ENCODE measurements at places on chromosomes 5 and 9. TPM values are rescaled to one million over a fixed set of nuclear protein-coding genes. Genes with fewer than 3 reads are reported as not detected.

PHF2 gene
- 16.2 TPM for total RNA-seq

HSPB3 gene
- not detected for total RNA-seq

KCNN2 gene
- not detected for total RNA-seq

ZNF454 gene
- total RNA-seq = not detected

PRXL2C gene
- 10.0 TPM for total RNA-seq

MARVELD2 gene
- total RNA-seq = 0.40 TPM

DNA sequence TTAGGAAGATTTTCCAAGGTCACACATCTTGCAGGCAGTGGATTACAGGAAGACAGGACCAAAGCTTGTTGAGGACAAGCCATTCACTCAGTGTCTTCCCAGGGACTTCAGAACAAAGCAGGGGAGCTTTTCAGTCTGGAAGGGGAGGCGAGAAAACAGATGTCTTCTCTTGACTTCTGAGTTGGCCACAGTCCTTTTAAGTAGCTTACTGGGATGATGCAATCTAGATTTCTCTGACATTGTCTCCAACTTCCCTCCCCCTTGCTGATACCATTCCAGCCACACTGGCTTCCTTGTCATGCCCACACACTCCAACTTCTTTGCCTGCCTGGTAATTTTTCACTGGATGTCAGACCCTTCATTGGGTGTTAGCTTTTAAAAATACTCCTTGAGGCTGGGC, 174.2 kb upstream of the TBC1D2 start:
- no peak for DNase-seq

GRCh38 chr9:90508940-90509339, 133.7 kb downstream of the DIRAS2 start:
- no peak for DNase-seq

DNA sequence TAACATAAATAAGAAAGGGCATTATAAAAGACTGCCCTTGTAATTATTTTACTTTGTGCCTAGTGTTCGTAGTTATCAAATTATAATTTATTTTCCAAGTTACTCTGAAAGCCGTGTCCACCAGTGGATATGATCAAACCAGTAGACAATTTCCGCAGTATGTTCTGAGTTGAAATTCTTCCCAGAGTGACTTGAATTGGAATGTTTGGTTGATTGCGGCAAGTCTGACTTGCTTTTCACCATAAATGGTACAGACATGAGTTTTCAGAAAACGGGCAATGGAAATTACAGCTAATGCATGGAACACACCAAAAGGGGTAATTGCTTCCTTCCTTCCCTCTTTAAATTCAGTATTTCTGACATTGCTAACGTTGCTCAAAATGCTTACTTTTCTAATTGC, 56.6 kb downstream of the CHSY3 start:
- DNase-seq = no peak

GRCh38 chr5:17482790-17483189, 15.2 kb upstream of the TAF11L2 start:
- no peak for DNase-seq

- DNase-seq = no peak
Measured at GRCh38 chr5:51644976-51645375, 261.7 kb downstream of the ISL1 start.

GRCh38 chr9:3027210-3027609, 183.3 kb upstream of the PUM3 start:
- DNase-seq = no peak

GRCh38 chr5:101686536-101687157, 609.4 kb downstream of the SLCO4C1 start:
- no peak for DNase-seq

DNA sequence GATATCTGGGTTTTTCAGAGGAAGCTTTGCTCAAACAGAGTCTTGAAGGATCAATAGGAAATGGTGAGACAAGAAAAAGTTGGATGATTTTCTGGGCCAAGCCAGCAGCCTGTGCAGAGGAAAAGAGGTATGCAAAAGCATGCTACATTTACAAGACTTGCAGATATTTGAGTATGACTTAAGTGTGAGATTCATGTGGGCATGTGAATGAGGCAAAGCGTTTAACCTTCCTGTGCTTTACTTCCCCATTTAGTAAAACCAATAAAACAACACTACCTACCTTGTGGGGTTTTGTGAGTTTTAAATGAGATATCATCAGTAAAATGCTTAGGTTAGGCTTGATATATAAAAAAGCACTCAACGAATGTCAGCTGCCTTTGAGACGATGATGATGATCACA, 58.1 kb downstream of the PIP5K1B start:
- no peak for DNase-seq

DNA sequence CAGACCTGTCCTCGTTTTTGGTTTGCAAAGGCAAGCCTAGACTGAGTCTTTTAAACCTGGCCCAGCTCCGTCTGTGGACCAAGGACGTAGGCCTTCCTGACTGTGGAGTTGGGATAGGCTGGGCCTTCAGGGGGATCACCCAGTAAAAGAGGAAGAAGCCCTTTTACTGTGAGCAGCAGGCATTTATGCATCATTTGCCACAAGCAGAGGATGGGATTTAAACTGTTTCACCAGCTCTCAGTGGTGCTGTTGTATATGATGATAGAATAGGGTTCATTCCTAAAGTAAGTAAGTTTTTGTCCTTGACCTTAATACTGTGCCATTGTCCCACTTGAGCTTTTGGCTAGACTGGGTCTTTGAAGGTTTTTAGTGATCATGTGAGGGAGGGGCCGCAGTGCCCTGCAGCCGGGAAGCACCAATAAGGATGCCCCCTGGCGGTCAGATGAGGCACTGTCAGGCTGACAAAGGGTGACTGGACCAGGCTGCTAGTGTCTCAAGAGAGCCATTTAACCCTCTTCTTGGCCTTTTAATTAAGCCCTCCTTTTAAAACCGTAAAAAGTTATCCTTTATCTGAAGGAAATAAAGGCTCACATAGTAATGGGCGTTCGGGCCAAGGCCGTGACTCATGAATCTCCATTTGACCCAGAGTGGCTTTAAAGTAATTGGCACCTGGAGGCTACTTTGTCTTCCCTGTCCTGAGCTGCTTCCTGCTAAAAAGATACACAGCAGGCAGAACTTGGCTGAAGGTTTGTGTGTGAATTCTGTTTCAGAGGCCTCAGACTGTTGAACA, 74.0 kb downstream of the UBAP1 start:
- peak; percentile 78 for DNase-seq

DNA sequence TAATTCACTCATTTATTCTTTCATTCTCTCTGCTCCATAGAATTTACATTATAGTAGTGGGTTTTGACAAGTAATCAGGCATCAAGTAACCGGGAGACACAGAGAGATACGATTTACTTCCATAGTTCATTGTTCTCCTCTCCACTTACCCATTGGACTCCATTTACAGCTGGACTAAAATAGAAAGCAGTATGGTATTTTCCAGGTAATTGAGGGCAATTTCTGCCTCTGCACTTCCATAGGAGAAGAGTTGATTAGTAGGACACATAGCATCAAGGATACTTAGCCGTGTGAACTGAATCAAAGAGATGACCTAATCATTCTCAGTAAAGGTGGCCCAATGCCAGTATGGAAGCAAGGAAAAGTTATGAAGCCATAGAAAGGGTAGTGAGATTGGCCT, 244.4 kb downstream of the COX7C start:
- no peak for DNase-seq

DNA sequence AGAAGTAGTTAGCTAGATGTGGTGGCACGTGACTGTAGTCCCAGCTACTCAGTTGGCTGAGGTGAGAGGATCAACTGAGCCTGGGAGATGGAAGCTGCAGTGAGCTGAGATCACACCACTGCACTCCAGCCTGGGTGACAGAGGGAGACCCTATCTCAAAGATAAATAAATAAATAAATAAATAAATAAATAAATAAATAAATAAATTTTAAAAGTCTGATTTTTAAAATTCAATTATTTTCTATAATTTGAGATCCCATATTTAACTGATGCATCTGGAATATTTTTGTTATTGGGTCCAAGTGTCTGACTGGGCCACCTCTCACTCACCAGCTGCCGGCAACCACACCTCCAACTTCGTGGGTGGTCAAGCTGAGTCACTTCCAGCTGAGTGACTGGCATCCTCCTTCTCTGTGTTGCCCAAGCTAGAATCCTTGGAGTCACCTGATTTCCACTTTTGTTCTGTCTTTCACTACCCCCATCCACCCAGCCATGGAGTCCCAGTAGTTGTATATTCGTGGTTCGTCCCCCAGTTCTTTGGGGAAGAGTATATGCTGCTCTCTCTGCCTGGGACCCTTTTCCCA, 70.9 kb downstream of the EGFLAM start:
- no peak for DNase-seq

DNA sequence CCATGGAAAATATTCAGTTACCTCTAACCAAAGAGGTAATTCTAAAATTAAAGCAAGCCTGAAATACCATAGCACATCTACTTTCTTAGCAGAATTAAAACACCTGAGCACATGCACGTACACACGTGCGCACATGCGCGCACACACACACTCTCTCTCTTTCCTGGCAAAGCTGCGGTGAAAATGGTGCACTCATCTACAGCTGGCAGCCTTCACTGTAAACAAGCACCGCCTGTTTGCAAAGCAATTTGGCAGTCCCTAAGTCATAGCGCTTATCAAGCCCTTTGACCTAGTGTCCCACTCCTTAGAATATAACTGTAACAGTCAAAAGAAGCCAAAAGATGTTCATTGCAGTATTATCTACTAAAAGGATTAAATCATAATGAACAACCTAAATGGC, 278.7 kb downstream of the DENND1A start:
- no peak for DNase-seq

GRCh38 chr5:131988601-131989000, 22.9 kb downstream of the ACSL6 start:
- no peak for DNase-seq

- no peak for DNase-seq
Measured at GRCh38 chr5:172878933-172879752, 45.1 kb downstream of the ERGIC1 start.

GRCh38 chr5:172868924-172869591, 35.0 kb downstream of the ERGIC1 start:
- DNase-seq = peak; percentile 16

- DNase-seq = peak; percentile 40
Measured at GRCh38 chr5:180126716-180127681, 55.4 kb upstream of the RNF130 start.

- no peak for DNase-seq
Measured at GRCh38 chr9:10250219-10250618, 362.6 kb downstream of the PTPRD start.

- no peak for DNase-seq
Measured at GRCh38 chr5:57953792-57954191, 471.2 kb upstream of the ACTBL2 start.

DNA sequence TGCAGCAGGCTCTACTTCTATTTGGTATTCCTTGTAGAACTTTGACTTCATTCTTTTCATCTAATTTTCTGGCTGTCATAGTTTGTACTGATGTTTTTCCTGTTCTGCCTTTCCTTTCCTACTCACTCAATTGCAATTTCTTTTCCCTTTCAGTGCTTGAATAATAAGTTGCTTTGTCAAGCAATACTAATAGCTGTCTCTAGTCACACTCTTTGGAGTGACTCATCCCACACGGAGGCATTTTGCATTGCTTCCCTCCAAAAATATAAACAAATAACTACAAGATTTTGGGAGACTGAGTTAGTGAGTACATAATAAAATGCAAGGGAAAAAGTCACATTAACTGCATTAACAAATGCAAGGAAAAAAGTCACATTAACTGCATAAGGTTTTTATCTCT, 465.9 kb downstream of the CDH9 start:
- DNase-seq = no peak

DNA sequence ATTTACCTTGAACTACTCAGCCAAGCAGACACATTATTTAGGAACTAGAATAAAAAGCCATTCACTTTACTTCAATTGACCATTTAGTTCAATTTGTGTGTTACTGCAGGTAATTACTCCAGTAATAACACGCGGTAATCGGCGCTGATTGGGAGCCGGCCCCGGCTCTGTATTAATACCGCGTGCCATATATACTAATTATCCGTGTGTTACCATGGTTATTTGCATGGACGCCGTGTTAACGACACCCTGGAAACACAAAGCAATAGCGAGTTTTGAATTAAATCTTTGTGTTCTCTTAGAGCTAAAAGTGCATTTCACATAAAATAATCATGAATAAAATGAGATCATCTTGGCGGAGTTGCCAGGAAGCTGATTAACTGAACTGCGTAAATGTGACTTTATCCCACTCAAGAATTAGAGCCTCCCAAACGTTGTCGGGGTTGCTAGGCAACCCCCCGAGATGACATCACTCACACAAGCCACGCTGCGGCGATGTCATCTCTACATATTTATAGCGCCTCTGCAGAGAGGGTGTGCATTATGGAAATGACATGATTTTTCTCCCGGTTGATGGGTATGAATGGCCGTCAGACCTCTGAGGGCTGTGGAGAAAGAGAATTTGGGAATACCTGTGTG, 41.4 kb upstream of the RNU6ATAC start:
- DNase-seq = no peak

DNA sequence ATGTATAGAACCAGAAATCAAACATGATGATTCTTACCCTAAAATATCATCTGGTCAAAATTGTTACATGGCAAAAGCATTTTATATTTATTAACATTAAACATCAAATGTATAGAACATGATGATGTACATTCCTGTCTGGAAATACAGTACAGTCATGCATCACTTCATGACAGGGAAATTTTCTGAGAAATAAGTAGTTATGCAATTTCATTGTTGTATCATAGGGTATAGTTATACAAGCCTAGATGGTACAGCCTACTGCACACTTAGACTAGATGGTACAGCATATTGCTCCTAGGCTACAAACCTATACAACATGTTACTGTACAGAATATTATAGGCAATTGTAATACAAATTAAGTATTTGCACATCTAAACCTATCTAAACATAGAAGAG, 64.6 kb upstream of the VCAN start:
- no peak for DNase-seq

GRCh38 chr5:175689147-175689991, 31.5 kb downstream of the HRH2 start:
- no peak for DNase-seq

GRCh38 chr9:68817079-68817875, 112.2 kb downstream of the PIP5K1B start:
- no peak for DNase-seq

GRCh38 chr5:96439477-96440184, 6.6 kb upstream of the PCSK1 start:
- no peak for DNase-seq

- no peak for DNase-seq
Measured at GRCh38 chr5:78964889-78965288, 20.2 kb downstream of the ARSB start.

GRCh38 chr9:127693143-127693542, 13.6 kb upstream of the CFAP157 start:
- no peak for DNase-seq
